ENCODE measurements at places on chromosomes 16 and 17.

DNA sequence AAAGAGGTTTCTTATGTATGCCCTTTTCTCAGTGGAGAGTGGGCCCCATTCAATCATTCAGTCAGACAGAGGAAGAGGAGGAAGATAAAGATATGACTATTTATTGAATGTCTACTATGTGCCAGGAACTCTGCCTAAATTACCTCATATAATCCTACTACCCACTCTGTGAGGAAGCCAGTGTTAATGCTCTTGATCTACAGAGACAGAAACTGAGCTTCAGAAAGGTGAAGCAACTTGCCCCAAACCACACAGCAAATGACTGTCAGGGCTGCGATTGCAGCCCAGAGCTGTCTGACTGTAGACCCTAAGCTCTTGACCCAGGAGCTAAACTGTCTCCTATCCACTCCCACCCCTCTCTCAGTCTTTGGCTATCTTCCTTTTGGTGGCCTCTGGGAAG lies 8.4 kb downstream of the SRCIN1 start:
- DNase-seq, result no peak

DNA sequence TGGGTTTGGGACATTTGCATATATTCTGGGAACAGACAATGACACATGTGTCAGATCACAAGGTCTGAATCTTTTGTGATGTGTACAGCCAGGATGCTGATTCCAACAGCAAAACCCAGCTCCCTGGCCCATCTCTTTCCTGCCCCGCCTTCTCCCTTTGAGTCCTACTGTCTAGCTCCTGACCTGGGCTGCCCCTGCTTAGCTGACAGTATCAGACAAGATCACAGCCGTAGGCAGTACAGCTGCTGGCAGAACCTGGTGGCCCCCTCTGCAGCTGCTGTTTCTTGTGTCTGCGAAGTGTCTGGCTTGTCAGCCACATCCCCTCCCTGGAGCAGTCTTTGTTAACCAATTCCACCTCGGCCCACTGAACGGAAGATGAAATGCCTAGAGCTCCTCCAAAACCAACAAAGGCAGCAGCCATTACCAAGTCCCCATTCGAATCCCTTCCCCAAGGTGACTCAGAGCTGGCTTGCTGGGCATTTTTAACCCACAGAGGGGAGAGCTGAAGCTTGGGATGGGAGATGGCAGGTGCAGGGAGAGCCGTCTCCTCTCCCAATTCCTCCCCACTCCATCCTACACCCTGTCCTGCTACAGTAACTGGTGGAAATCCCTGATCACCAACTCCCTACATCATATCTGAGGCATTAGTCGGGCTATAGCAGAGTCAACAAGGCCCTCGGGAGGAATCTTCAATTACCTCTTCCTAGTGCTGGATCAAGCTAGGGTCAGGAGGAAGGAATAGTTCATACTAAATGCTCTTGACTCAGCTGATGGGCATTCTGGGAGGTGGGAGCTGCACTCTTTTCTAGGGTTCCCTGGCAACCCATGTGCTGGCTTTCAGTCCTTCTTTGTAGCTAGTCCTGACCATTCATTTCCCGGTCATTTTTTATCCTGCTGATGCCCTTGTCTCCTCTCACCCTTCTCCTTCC lies 5.8 kb downstream of the PIPOX start:
- DNase-seq, result no peak

GRCh38 chr16:15746332-15746731 lies 96.3 kb downstream of the NDE1 start:
- no peak for DNase-seq

GRCh38 chr17:30414486-30414885 lies 35.8 kb downstream of the CPD start:
- DNase-seq, result no peak

- DNase-seq, result no peak
Observed at GRCh38 chr16:24188751-24189318, 67.3 kb upstream of the CACNG3 start.

- DNase-seq, result no peak
Observed at GRCh38 chr17:19391432-19391831, 4.4 kb upstream of the MFAP4 start.

- no peak for DNase-seq
Observed at GRCh38 chr17:31369266-31369665, 22.2 kb upstream of the RAB11FIP4 start.

- no peak for DNase-seq
Observed at GRCh38 chr17:78684026-78684425, 98.0 kb downstream of the CYTH1 start.

- no peak for DNase-seq
Observed at GRCh38 chr16:8628981-8629725, 7.7 kb downstream of the METTL22 start.

GRCh38 chr16:74842413-74842812 lies 67.8 kb upstream of the FA2H start:
- DNase-seq, result no peak

DNA sequence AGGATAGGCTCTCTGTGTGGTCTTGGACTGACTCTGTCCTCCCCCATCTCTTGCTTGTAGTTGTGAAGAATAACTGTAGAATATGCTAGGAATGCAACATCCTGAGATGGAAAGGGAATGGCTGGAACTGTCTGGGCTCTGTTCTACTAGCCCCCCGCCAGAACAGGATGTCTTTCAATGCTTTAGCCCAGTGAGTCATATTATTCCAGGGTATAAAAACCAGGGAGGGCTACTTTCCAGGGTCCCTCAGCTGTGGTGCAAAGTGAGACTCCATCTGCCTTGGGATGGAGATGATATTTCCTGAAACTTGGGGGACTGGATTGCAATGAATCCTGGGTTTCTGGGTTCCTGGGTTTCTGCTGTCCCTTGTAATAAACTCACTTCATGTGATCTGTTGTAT lies 32.1 kb downstream of the HYDIN start:
- DNase-seq, result no peak
